ENCODE measurements at places on chromosomes 16 and 17.

GRCh38 chr16:10579965-10580882, at the start of gene EMP2:
TSS of gene EMP2 (minus strand) at chr16:10580598. CDS start at chr16:10547617, 32,981 bp downstream.
- peak; percentile 89 for DNase-seq

DNA sequence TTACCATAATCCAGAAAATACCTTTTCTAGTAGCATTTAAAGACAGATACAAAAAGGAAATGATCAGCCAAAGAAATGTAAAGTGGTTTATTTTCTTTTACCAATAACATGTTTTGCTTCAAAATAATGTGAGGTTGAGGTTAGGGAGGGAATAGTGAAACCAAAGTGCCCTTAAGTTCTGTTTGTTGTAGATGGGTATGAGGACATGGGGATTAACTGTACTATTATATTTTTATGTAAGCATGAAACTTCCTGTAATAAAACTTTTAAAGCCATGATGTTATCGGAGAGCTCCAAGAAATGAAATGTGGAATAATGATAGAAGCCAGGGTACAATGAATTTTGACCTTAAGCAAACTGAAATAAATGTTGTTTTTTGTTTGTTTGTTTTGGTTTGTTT, 9.9 kb downstream of the C16orf46 start:
- DNase-seq = no peak

GRCh38 chr16:82395212-82395611, 225.2 kb upstream of the MPHOSPH6 start:
- no peak for DNase-seq

DNA sequence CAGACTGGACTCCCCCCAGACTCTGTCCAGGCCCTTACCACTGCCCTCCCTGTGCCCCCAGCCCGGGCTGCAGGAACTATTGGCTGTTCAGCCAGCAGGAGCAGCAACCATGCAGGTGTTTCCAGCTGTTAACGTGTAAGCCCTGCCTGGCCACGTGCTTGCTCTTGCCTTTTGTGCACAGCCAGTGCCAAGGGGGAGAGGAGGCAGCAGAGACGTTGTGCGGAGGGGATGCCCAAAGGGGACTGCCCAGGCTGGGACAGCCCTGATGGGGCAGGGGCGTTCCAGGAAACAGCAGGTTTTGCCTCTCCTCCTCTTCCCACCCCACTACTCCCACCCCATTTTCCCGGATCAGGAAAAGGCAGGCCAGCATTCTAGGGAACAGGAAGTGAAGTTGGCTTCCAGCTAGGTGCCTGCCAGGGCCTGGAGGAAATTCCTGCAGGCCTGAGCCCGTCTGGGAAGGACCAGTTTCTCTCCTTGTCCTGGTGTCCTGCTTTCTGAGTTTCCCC, 16.7 kb upstream of the LASP1NB start:
- peak; percentile 68 for DNase-seq

DNA sequence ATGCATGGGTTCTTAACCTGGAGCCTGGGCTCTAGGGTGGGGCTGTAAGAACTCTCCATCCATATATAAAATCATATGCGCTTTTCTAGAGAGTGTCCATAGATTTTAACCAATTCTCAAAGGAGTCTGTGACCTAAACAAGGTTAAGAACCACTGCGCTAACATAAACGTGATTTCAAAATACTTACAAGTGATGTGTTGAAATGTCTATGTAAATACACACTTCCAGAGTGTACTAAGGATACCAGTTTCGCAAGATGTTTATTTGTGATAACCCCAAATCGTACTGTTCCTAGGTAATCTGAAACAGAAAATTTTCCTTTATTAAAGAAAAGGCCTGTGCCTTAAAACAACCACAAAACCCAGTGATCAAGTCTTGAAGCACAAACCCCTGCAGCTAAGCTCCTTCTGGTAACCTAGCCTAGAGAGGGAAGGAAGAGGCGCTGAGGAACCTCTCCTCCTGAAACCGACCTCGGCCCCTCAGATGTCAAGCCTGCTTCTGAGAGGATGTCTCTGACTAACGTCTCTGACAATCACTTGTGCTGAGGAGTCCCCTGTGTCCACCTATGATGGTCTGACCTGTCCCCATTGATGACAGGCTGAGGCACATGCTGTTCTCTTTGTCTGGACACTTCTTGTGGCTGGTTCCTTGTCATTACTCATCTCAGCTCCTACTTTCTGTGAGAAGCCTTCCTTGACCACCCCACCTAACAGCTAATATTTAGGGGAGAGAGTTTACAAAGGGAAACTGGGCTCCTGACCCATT, 32.2 kb downstream of the SNN start:
- DNase-seq = peak; percentile 9

- no peak for DNase-seq
Measured at GRCh38 chr16:11149011-11149616, 106.9 kb downstream of the SOCS1 start.

DNA sequence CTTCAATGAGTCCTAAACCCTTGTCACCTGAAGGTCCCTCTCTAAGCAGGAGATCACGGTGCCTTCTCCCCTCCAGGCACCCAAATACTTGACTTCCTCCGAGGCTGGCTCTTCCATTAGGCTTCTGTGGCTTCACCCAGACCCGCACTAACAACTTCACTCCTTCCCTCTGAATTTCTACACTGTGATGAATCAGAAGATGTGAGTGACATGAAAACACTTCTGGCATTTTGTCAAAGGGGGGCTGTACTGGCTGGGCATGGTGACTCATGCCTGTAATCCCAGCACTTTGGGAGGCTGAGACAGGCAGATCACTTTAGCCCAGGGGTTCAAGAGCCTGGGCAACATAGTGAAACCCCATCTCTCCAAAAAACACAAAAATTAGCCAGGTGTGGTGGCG, 72.6 kb upstream of the CNEP1R1 start:
- no peak for DNase-seq

DNA sequence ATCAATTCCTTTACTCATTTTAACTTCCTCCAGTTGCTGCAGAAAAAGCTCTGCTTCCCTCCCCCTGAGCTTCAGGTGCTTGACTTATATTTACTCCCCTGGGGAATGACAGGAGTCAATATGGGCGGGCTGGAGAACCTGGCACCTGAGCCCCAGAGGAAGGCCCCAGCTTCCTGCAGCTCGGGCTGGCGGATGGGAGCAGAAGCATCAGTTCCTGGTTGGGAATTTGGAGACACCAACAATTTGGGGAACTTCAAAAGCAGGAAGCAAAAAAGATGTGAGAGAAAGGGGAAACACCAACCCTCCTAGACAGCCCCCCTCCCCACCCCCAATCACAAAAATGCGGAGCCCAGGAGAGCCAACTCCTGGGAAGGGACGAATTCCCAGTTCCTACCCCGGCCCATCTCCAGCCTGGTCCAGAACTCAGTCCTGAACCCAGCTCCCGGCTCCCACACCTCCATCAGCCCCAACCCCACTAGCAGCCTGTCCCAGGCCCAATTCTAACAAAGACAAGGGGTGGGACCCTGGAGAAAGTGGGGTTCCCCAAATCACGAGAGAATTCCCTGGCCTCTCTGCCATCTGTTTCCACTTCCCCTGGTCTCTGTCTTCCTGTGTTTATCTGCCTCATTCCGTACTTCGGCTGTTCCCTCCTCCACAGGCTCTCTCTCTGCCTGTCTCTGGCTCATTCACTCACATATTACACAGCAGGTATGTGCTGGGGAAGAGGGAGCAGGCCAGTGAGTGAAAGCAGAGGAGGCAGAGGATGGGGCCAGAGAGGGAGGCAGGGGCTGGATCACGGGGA, 16.2 kb upstream of the ASGR2 start:
- no peak for DNase-seq

DNA sequence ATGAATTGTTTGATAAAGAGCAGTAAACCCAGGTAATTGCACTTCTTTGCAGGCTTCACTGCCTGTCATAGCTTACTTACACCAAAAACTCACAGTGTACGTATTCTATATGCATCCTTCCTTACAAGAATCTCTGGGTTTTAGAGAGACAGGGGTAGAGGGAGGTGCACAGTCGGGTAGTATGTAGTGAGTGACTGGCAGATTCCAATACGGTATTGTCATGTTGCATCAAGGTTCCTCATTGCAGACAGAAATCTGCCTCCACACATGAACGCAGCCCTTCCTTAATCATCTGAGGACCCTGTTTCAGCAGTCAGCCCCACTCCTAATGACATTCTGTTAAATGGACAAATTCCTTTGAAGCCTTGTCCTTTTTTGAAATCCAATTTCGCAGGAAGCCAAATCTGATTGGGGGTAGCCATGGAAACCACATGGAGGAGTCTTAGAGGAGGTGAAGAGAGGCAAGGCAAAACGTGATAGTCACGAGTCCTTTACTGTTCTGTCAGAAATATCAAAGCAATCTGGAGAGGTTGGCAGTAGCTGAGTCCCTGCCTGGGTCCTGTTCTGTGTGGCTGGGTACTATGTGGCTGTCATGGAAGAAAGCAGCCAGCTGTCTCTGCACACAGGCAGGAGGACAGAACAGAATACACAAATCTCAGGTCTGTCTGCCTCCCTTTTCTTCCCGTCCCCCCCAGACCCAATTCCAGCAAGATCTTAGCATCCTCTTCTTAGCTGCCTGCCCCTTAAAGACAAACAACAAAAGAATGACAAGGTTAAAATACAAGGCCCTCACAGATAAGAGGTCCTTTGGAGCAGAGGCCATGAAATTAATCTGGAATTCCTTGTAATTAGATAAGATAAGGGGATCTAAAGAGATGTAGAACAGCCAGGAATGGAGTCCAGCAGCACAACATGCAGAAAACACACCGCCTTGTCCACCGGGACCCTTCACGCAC, 3.1 kb upstream of the SKAP1 start:
- no peak for DNase-seq

- no peak for DNase-seq
Measured at GRCh38 chr16:24975428-24975889, 39.7 kb downstream of the ARHGAP17 start.

DNA sequence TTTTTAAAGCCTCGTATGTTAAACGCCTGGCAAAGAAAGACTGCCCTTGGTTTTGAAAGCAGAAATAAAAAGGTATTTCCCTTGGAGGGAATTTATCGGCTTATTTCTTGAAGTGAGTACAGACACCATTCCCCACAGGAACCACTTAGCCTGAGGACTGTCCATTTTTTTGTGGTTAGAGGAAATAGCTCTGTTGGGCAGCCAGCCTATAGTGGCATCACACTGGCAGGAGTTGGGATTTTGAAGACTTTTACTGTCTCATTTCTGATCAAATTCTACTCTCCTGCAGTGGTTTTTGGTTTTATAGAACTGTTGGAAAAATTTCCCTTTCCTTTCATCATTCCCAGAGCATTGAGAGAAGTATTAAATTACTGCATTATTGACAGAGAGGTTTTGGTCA, 34.1 kb upstream of the CDC6 start:
- no peak for DNase-seq

- no peak for DNase-seq
Measured at GRCh38 chr17:73757420-73757819, 113.2 kb upstream of the SDK2 start.

GRCh38 chr17:57541472-57542394, 203.4 kb downstream of the CCDC182 start:
- no peak for DNase-seq

GRCh38 chr16:4904108-4904941, 32.6 kb downstream of the PPL start:
- DNase-seq = no peak
